ENCODE measurements at places on chromosomes 1 and 21.

GRCh38 chr21:23471877-23472276, 2135.4 kb downstream of the MRPL39 start:
- no peak for DNase-seq

- DNase-seq = no peak
Measured at GRCh38 chr1:37157634-37158033, 123.3 kb upstream of the GRIK3 start.

GRCh38 chr1:31624309-31624708, 6.8 kb downstream of the HCRTR1 start:
- no peak for DNase-seq

DNA sequence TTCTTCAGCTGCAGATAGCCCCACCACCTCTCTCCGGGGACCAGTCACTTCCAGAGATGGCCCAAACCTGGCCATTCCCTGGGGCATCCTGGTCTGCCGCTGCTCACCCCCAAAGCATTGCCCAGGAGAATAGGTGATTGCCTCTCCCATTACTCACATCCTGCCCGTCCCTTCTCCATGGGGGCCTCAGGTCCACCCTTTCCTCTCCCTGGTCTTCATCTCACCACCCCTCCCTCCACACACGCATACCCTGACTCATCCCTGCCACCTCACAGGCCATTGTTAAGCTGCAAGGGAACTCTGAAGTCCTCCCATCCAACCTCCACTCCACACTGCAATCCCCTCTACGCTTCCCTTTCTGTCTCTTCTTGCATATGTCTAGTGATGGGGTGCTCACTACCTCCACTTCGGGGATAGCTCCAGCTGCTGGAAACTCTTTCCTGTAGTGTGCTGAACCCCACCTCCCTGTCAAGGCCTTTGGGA, at the start of gene PLEKHG5:
TSS of gene PLEKHG5 (minus strand) at position 188 of the 483 bp plus-strand sequence. CDS start 14,096 bp downstream, outside the sequence.
- DNase-seq = peak; percentile 33

GRCh38 chr1:54158071-54158470, 5.3 kb upstream of the CDCP2 start:
- DNase-seq = no peak

GRCh38 chr21:31921079-31921478, 48.3 kb downstream of the HUNK start:
- no peak for DNase-seq

DNA sequence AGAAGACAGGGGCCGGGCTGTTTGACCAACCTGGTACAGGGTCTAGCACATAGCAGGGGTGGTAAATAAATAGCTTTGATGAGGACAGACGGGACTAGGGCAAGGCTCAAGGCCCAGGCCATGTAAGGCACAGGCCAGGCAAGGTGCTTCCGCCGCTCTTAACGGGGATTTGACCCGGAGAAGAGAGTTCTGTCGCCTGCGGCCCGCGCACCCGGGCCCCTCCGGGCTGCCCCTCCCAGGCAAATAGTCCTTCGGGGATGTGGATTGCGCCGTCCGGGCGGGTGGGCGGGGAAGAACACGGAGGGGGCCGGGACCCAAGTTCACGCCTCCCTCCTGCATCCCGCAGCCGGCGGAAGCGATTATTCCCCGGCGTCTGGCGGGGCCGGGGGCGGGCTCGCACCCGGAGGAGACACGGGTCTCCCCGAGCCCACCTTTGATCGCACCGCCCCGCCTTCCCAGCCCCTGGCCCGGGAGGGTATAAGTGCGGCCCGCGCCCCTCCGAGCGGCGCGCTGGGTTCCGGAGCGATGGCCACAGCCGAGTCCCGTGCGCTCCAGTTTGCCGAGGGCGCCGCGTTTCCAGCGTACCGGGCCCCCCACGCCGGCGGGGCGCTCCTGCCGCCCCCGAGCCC, at the start of gene MIXL1:
TSS of gene MIXL1 (plus strand) at position 508 of the 629 bp plus-strand sequence. CDS start at position 526, 18 bp downstream.
- peak; percentile 13 for DNase-seq

GRCh38 chr1:240111558-240111957, 19.9 kb downstream of the FMN2 start:
- DNase-seq = no peak

DNA sequence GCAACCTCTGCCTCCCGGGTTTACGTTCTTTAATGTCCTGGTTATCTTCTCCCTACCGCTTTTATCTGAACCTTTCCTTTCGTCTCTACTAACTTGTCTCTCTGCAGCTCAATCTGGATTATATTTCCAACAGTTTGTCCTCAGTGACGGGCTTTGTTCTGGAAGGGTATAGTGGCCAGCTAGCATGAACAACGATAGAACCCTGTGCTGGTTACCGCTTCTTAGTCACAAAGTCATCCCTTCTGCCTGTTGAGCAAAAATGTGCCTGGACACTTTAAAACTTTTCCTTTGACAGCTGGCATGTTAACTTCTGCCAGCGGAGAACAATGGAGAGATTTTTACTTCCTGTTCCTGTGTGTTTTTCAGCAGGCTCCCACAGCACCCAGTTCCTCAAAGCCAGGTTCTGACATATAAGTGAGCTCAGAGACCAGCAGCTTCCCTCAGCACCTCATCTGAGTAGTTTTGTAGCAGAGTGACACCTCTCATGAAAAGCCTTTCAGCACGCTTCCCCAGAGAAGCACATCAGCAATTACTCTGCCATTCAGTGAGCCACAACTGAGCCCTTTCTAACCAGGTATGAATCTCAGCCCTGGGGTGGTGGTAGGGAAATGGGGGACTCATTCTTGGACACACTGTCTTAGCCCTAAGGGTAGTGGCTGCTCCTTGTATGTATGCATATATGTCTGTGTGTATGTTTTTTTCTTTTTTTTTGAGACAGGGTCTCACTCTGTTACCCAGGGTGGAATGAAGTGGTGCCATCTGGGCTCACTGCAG, 23.6 kb upstream of the CCDC17 start:
- DNase-seq = no peak

DNA sequence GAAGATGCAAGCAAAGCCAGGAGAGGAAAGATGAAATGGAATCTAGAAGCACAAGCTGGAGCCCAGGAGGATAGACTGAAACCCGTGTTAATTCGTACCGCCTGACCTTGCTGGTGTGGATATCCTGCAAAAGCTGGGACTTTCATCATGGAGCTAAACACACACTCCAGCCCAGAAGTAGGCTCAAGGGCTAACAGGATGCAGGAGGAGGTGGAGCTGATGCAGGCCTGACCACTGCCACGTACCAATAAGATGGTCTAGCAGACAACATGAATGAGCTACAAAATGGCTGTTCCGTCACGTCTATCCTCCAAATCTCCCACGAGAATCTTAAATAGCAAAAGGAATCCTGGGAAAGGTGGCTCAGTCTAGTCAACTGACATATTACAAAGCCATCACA, 270.3 kb downstream of the SDCCAG8 start:
- no peak for DNase-seq

DNA sequence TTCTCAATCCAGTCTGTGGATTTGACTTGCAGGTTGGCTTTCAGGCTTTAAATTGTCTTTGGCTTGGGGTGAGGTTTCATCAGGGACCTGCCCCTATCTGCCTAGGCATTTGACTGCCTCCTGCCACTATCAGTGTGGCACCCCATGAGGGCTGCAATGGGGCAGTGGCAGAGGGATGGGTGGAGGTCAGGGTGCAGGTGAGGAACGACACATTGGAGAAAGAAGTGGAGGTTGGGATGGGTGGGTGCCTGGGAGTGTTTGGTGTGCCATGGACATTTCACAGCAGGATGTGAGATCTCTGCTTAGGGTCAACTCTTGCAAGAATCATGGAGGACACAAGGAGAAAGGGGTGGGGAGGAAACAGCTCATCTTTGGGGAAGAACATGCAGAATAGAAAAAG, 625.1 kb downstream of the PTPRU start:
- DNase-seq = no peak

DNA sequence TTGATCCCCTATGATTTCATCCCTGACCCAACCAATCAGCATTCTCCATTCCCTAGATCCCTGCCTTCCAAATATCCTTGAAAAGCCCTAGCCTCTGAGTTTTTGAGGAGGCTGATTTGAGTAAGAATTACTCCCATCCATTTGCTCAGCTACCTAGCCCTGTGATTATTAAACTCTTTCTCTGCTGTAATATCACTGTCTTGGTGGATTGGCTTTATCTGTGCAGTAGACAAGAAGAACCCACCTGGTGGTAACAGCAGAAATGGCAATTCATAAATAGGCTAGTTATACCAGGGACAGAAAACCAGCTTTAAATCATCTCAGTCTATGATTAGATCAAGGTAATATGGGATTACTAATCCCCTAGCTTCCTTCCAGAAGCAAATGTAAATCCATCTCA, 13.0 kb downstream of the IL20 start:
- DNase-seq = no peak

GRCh38 chr21:37877888-37878684, 38.2 kb downstream of the KCNJ6 start:
- DNase-seq = no peak

- peak; percentile 23 for DNase-seq
Measured at GRCh38 chr1:33925586-33925985, 61.7 kb downstream of the HMGB4 start.

DNA sequence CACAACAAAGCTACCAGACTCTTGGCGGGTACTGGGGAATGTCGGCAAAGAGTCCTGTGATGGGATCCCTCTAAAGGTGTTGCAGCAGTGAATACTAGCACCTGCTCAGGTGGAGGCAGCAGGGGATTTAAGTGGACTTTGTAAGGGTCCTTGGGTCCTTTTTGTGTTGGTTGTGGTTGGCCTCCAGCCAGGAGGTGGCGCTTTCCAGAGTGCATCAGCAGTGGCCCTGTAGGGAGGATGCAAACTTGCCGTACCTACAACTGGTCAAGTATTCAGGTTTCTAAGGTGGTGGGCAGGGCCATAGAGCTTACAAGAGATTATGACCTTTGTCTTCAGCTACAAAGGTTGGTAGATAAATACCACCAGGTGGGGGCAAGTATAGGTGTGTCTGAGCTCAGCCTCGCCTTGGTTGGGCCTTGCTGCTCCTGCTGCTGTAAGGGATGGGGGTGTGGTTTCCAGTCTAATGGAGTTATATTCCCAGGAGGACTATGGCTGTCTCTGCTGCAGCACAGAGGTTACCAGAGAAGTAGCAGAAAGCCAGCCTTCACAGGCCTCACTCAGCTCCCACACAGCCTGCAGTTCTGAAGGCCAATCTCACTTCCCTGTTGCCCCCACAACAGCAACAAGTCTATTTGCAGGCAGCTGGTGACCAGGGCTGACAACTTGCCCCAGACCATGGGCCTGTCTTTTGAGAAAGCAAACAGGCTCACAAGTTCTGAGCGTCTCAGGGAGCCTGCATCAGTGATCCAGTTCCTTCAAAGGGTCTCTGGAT, 7.3 kb downstream of the OR2M5 start:
- DNase-seq = no peak

- DNase-seq = no peak
Measured at GRCh38 chr1:145953861-145954260, 4.0 kb downstream of the LIX1L start.

- DNase-seq = no peak
Measured at GRCh38 chr1:71054791-71055190, 7.2 kb upstream of the PTGER3 start.

- peak; percentile 11 for DNase-seq
Measured at GRCh38 chr1:212769459-212770167, 22.0 kb downstream of the NSL1 start.

DNA sequence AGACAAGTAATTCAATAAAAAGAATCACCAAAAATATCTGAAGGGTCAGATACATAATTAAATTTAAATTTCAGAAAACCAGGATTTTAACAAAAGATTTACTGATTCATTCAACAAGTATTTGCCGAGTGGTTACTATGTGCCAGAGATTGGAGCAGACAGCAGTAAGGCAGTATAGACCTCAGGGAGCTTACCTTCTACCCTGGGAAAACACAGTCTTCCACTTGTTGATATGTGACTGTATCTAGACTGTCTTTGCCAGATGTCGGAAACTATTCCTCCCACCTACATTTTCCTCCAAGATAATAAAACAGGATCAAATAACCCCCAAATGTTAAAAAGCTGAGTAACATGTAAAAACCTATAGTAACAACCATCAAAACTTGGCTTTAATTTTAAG, 6.2 kb downstream of the HNRNPR start:
- no peak for DNase-seq

- peak; percentile 51 for DNase-seq
Measured at GRCh38 chr1:186782791-186783190, 46.0 kb upstream of the PLA2G4A start.

DNA sequence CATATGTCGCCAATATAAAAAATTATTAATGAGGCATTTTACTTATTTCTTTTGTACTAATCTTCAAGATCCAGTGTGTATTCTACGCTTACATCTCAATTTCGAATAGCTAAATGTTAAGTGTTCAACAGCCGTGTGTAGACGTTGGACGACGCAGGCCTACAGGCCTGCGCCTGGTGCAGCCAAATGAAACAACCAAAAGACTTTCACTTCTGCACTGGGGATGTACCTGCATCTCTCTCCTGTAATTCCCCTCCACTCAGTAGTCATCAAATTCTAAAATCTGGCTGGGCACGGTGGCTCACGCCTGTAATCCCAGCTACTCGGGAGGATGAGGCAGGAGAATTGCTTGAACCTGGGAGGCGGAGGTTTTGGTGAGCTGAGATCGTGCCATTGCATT, 76.8 kb upstream of the HNRNPU start:
- DNase-seq = no peak

GRCh38 chr1:192066202-192066601, 92.1 kb upstream of the RGS18 start:
- DNase-seq = no peak

DNA sequence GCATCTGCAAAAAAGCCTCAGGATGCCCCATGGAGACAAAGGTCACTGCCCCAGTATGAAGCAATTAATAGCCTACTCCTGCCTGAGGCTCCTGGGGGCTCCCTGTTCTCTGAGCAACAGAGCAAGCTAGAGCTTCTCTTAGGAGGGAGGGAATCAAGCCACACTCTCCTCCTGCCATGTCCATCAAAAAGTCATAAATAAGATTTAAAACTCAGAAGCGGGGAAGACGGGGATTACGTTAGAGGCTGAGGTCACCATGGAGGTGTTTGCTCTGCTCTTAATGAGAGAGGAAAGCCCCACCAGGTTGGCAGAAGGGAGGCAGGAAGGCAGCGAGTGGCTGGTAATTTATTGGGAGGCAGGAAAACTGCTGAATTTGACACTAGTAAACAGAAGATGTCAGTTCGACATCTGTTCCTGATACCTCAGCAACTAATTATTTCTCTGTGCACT, 98.4 kb upstream of the TNR start:
- no peak for DNase-seq

DNA sequence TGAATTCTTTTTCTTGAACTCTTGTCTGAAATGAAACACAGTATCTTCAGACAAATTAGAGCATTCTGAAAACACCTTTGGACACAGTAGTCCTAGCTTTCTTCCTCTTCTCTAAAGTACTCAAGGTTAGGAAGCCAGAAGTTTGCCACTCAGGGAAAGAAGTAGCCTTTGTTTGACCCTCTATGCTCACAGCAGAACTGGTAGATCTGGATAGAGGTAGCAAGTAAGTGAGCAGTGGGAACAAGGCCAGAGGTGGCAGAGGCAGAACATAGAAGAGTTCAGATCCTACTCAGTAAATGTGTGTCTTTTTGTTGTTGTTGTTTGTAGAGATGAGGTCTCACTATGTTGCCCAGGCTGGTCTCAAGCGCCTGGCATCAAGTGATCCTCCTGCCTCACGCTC, 7.4 kb upstream of the PIGR start:
- no peak for DNase-seq

GRCh38 chr1:194975913-194976312, 1632.3 kb downstream of the KCNT2 start:
- peak; percentile 51 for DNase-seq
